ENCODE measurements at places on chromosomes 2 and 18. TPM values are rescaled to one million over a fixed set of nuclear protein-coding genes. Genes with fewer than 3 reads are reported as not detected.

GRCh38 chr2:111106706-111107105, 14.0 kb upstream of the BCL2L11 start:
- H3K27me3 ChIP-seq, result no peaks in the 10 kb centered on the region
- H3K27ac ChIP-seq, result no peak overlapping the region
- no peaks in the 10 kb centered on the region for H3K36me3 ChIP-seq

- no peaks in the 10 kb centered on the region for H3K36me3 ChIP-seq
- no peak for DNase-seq
- no peak overlapping the region for H3K4me3 ChIP-seq
- H3K27ac ChIP-seq, result no peak overlapping the region
- no peaks in the 10 kb centered on the region for H3K27me3 ChIP-seq
- no peaks in the 10 kb centered on the region for H3K4me1 ChIP-seq
Observed at GRCh38 chr18:5556310-5556974, 12.6 kb upstream of the EPB41L3 start.

Gene MYOM1
- total RNA-seq, result 2.6 TPM

DNA sequence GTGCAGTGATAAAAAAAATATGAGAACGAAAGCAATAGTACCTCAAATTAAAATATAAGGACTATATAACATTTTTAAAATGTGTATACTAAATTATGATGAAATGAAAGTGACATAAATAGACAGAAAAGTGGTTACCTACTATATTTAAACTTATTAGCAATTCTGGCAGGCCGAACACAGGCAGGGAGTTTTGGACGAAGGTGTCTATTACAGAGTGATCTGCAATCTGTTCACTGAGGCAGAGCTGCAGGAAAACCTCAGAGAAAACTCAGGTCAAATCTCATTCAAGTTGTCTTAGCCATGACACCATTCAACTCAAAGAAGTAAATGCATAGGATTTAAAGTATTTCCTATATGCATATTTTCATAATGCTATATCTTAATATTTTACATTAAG, 274.8 kb upstream of the GULP1 start:
- no peak for DNase-seq
- H3K4me3 ChIP-seq, result no peak overlapping the region
- no peak overlapping the region for H3K27ac ChIP-seq
- H3K36me3 ChIP-seq, result no peaks in the 10 kb centered on the region
- no peaks in the 10 kb centered on the region for H3K27me3 ChIP-seq
- no peaks in the 10 kb centered on the region for H3K4me1 ChIP-seq

Gene SLC19A3
- 2.8 TPM for total RNA-seq

GRCh38 chr2:43818761-43819160, 19.9 kb downstream of the ABCG5 start:
- no peaks in the 10 kb centered on the region for H3K27me3 ChIP-seq
- no peak overlapping the region for H3K27ac ChIP-seq
- H3K4me3 ChIP-seq, result no peak overlapping the region
- no peak for DNase-seq

Gene C18orf54
- total RNA-seq, result 2.5 TPM

GRCh38 chr2:225911019-225911418, 511.5 kb downstream of the NYAP2 start:
- no peaks in the 10 kb centered on the region for H3K4me1 ChIP-seq
- H3K4me3 ChIP-seq, result no peak overlapping the region
- H3K27me3 ChIP-seq, result no peaks in the 10 kb centered on the region
- no peak overlapping the region for H3K27ac ChIP-seq
- H3K36me3 ChIP-seq, result no peaks in the 10 kb centered on the region
- no peak for DNase-seq

DNA sequence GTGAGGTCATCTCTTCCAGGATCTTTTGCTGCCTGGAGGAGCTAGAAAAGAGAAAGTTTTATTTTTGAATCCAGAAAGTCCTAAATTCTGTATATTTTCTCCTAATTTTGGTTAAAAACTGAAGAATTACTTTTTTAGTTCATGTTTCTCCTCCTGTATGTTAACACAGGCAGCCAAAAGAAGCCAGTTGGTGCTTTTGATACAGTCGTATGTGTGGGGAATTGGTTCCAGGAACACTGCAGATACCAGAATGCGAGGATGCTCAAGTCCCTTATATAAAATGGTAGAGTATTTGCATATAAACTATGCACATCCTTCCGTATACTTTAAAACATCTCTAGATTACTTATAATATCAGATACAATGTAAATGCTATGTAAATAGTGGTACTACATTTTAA, 22.6 kb upstream of the ADAM23 start:
- no peaks in the 10 kb centered on the region for H3K27me3 ChIP-seq
- H3K27ac ChIP-seq, result no peak overlapping the region

Data from ovary (tissue), 10 donors.